Thoracic aorta (tissue), 2 donors: ENCODE measurements at places on chromosomes 1 and 21. TPM values are rescaled to one million over a fixed set of nuclear protein-coding genes. Genes with fewer than 3 reads are reported as not detected.

DNA sequence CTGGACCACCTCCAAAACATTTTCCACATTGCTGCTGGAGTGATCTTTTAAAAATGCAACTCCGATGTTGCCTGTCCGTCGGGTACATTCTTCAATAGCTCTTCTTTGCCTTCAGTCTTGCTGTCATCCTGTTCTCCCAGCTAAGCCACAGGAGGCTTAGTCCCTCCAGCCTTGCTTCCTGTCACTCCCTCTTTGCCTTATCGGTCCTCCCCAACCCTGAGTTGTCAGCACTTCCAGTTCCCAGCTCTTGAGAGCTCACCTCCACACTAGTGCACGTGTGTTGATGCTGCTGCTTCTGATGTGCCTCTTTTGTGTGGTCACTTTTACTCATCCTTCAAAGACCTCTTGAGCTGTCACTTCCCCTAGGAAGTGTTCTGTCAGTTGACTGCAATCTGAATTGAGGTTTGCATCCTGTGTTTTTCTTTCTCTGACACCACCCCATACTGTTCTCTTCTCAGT, 15.3 kb downstream of the UCK2 start:
- DNase-seq, result no peak

DNA sequence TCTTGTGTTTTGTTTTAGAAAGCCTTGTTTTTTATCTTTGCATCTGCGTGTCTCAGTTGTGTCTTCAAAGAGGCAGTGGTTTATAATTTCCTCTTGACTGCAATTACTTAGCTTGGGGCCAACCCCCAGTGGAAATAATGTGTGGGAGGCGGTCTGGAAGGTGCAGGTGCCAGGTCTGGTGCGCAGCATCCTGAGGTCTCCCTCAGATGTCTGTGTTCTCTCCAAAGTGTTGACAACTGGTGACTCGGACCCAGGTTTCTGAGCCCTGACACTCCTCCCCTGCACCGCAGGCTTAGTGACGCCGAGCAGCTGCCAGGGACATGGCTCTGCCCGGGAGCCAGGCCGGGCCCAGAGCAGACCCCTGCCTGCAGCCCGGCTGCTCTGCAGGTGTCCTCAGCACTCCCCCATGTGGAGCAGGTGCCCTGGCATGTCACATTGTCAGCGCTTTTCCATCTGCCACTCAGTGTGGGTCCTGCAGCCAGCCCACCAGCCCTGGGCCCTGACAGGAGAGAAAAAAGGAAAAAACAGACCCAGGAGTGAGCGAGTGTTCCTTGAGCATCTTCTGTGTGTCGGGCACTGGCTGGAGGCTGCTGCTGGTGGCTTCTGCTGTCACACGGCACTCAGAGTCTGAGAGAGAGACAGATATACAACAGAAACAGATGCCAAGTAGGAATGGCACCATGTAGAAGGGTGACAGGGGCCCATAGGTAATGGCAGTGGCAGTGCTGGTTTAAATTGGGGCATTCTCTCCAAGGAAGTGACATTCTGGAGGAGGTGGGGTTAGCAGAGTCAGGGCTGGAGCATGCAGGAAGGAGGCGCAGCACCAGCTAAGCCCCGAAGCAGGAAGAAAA, 24.8 kb upstream of the SELENON start:
- DNase-seq, result no peak

DNA sequence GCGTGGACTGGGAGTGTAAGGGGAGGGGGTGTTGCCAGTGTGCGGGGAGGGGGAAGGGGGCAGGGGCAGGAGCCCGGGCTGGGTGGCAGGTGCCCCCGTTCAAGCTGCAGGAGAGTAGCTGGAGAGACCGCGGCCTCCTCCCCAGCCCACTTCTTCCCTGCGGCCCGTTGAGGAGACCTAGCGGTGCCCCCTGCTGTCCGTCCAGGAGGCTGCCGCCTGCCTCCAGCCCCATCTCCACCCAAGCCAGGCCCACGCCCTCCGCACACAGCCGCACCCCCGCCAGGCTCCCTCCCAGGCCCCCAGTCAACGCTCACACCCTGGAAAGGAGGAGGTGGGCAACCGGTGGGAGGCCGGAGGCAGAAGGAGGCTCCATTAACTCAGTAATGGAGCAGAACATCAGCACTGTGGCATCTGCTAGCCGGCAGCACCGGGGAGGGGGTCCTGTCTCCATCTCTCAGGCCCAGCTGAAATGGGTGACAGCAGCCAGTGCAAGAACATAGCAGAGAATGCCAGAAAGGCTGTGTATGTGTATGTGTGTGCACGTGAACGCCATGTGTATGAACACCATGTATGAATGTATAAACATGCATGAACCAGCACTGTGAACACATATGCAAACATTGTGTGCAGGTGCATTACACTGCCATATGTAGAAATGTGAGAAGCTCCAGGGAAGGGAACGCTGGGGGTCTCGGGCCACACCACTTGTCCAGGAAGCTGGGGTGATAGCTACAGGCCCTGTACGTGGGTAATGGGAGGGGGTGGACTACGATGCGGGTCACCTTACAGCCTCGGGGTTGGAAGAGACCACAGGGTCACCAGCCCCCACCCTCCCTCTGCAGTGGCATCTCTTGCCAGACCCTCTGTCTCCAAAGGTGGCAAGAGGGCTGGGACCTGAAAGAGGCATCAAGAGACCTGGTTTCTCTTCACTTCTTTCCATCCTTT, 84.6 kb downstream of the SYT2 start:
- peak; percentile 31 for DNase-seq

The PRAMEF6 gene
- not detected for total RNA-seq

The AHDC1 gene
- total RNA-seq, result 55.4 TPM

The LCE1F gene
- not detected for total RNA-seq

DNA sequence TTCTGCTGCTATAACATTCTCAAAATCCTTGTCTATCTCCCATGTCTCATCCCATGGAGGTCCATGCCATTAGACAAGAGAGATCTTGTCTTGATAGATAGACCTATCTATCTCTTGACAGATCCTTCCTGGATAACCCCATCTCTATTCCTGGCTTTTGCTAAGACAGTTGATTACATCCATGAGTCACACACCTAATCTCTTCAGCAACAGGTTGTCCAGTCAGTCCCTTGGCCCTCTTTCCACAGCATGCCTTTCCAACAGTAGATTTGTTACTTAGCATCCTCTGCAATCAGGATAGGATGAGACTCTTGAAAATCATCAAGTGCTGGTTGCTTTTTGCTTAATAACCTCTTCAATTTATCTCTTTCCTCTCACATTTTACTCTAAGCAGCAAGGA, 46.6 kb downstream of the TRMT1L start:
- no peak for DNase-seq

DNA sequence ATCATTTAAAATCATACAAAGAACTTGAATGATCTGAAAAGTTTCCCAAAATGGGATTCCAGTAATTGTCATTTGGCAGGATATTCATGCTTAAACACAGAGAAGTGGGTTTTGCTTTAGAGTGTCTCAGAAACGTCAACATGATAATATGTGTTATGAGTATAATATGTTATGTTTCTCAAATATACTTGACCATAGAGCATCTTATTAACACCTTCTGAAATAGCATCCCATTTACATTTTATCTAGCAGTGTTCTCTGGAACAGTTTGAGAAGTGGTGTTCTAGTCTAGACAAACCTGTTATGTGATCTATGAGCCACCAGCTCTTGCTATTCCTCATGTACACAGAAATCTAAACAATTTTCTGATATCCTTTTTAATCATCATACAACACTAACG, 588.8 kb upstream of the PBX1 start:
- no peak for DNase-seq

- peak; percentile 84 for DNase-seq
Observed at GRCh38 chr1:21251773-21252471, 38.3 kb downstream of the ECE1 start.

The GBP3 gene
- total RNA-seq, result 44.7 TPM

DNA sequence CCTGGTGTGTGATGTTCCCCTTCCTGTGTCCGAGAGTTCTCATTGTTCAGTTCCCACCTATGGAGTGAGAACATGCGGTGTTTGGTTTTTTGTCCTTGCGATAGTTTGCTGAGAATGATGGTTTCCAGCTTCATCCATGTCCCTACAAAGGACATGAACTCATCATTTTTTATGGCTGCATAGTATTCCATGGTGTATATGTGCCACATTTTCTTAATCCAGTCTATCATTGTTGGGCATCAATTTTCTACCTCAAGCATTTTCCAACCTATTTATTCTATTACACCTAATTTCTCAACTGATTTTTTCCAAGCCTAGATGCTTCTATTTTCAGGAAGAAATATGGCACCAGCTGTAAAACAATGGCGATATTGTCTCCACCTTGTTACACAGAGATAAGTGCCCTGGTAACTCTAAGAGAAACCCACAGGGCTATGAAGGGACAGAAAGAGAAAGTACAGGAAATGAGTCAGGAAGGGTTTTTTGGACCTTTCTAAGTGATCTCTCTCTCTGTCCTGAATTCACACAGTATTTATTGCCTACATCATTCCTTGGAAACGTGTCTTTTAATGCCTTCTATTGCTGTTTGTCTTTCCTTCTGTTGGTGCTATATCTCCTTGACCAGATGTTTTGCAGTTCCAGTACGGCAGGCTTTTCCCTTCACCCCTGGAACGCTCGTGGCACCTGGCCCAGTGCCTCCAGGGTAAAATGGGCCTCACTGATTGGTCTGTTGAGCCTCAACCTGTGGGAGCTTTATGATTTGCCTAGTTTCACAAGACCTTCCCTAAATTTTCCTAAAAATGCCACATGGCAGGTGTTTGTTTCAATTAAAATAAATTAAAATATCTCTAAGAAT, 14.6 kb upstream of the JAK1 start:
- DNase-seq, result no peak

GRCh38 chr1:26282401-26282918, 2.6 kb downstream of the SH3BGRL3 start:
- no peak for DNase-seq

DNA sequence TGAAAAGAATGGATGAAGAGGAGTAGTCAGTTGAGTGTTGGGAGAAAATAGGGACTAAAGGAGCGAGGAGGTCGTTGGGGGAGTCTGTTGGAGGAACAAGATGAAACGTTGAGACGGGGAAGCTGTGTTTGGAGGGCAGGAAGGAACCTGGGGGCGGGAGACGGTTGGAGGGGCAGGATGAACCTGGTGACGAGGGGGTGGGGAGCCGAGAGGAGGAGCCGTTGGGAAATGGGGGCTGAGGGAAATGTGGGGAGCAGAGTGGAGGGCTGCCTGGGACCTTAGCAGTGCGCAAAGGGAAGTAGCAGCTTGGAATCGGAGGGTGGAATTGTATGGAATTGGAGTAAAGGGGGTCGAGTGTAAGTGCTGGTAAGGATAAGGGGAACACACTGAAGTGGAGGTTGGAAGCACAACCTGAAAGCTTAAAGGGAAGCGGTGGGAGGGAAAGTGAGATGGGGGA, 630 bp downstream of the MTF2 start:
- no peak for DNase-seq

The HSD3B2 gene
- not detected for total RNA-seq

The OVAAL gene
- total RNA-seq, result not detected
